ENCODE measurements at places on chromosomes 2 and 18. TPM values are rescaled to one million over a fixed set of nuclear protein-coding genes. Genes with fewer than 3 reads are reported as not detected.

MRPS5 gene
- total RNA-seq: 80.0 TPM

MAPK4 gene
- not detected for total RNA-seq

PMAIP1 gene
- total RNA-seq: 54.7 TPM

KCNE4 gene
- total RNA-seq: not detected

Data from activated CD8-positive, alpha-beta memory T cell treated with anti-CD3 and anti-CD28 coated beads, Interleukin-2, amount 10 ng/mL, durations not matched to agents 7 days and 5 days (primary cell).